Posterior vena cava (tissue), 2 donors: ENCODE measurements at places on chromosomes 3 and 15. TPM values are rescaled to one million over a fixed set of nuclear protein-coding genes. Genes with fewer than 3 reads are reported as not detected.

The C3orf49 gene
- not detected for total RNA-seq

The MRPL46 gene
- 16.2 TPM for total RNA-seq

The MUC13 gene
- not detected for total RNA-seq

The RASA2 gene
- total RNA-seq: 21.4 TPM

The CRYGS gene
- 1.9 TPM for total RNA-seq

The HYAL3 gene
- 2.5 TPM for total RNA-seq

The ADPRH gene
- total RNA-seq: 15.3 TPM

The ARL14 gene
- not detected for total RNA-seq

The PLA2G4D gene
- total RNA-seq: not detected

The GPD1L gene
- 47.4 TPM for total RNA-seq

The CEMIP gene
- total RNA-seq: 0.62 TPM

The TERB2 gene
- not detected for total RNA-seq

The WNT5A gene
- total RNA-seq: 2.2 TPM

The TP63 gene
- total RNA-seq: 0.19 TPM

The CPN2 gene
- total RNA-seq: not detected

The BBX gene
- 62.4 TPM for total RNA-seq

The B3GALNT1 gene
- total RNA-seq: 12.7 TPM

The DET1 gene
- 6.4 TPM for total RNA-seq

The NR2E3 gene
- not detected for total RNA-seq

The NDN gene
- 55.3 TPM for total RNA-seq

The PRICKLE2 gene
- 26.3 TPM for total RNA-seq

The RBPMS2 gene
- 5.3 TPM for total RNA-seq

The A4GNT gene
- total RNA-seq: not detected

The CLDN18 gene
- total RNA-seq: not detected

The LRRIQ4 gene
- total RNA-seq: not detected

The IDH2 gene
- 103 TPM for total RNA-seq

The CCDC39 gene
- 0.90 TPM for total RNA-seq

The UROC1 gene
- total RNA-seq: not detected

The ANKUB1 gene
- not detected for total RNA-seq

The SERP1 gene
- 74.9 TPM for total RNA-seq

The GJD2 gene
- not detected for total RNA-seq

The SERINC4 gene
- not detected for total RNA-seq

The CFAP92 gene
- 0.28 TPM for total RNA-seq

The FOXB1 gene
- total RNA-seq: not detected

The GABRR3 gene
- total RNA-seq: not detected

The C3orf85 gene
- total RNA-seq: not detected

The CDCP1 gene
- total RNA-seq: 4.8 TPM

The FGD5 gene
- total RNA-seq: 35.4 TPM

The IRAK2 gene
- 4.2 TPM for total RNA-seq

The GASK1A gene
- total RNA-seq: 35.0 TPM

The ACP3 gene
- 3.3 TPM for total RNA-seq

The LRRC31 gene
- total RNA-seq: not detected

The YEATS2 gene
- 20.8 TPM for total RNA-seq

The ARGFX gene
- total RNA-seq: not detected

The RHOV gene
- total RNA-seq: not detected

The PRR20G gene
- not detected for total RNA-seq

The SCG5 gene
- total RNA-seq: 5.6 TPM

The ALPK3 gene
- 18.6 TPM for total RNA-seq

The CASR gene
- total RNA-seq: not detected

The WHAMM gene
- total RNA-seq: 6.7 TPM

The GP9 gene
- not detected for total RNA-seq

The ABHD14A gene
- total RNA-seq: 18.6 TPM
